ENCODE measurements at places on chromosomes 3 and 15. TPM values are rescaled to one million over a fixed set of nuclear protein-coding genes. Genes with fewer than 3 reads are reported as not detected.

ELL3 gene
- total RNA-seq, result 2.2 TPM

GOLGA8H gene
- total RNA-seq, result 0.15 TPM

STRIT1 gene
- not detected for total RNA-seq

SEMA7A gene
- total RNA-seq, result 24.7 TPM

AADAC gene
- not detected for total RNA-seq

GOLGA6D gene
- not detected for total RNA-seq

All from bronchus fibroblast of lung (primary cell).